ENCODE measurements at places on chromosomes 2 and 18.
A peak's percentile ranks its signal among the peaks of the same experiment; 100 is the strongest.

GRCh38 chr2:128696421-128696820 lies 377.8 kb upstream of the HS6ST1 start:
- DNase-seq, result no peak

GRCh38 chr2:118300832-118301231 lies 212.6 kb downstream of the INSIG2 start:
- DNase-seq, result no peak

DNA sequence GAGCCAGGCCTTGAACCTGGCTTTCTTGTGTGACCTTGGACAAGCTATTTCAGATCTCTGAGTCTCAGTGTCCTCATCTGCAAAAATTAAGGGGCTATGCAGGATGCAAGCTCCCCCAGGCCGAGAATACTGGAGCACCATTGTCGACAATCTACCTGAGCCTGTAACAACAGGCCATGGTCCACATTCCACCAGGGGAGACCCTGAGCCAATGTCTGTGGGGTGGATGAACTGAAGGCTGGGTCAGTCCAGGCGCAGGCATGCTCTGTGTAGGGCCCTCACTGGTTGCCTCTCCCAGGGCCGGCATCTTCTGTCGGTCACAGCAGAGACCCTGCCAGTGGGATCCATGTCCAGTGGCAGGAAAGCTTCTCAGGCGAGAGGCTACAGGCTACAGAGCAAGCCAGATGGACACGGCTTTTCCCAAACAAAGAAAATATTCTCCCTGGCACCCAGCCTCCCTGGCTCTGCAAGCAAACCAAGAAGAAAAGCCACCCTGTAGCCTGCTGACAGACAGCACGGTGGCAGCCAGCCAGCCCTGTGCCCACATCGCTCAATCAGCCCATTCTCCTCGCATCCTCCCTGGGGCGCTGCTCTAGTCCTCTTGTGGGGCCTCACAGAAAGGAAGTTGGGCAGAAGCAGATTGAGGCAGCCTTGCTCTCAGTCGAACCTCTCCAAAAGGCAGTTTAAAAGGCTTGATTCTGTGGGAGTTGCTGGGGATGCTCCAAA lies 48.7 kb upstream of the FZD7 start:
- DNase-seq, result no peak

DNA sequence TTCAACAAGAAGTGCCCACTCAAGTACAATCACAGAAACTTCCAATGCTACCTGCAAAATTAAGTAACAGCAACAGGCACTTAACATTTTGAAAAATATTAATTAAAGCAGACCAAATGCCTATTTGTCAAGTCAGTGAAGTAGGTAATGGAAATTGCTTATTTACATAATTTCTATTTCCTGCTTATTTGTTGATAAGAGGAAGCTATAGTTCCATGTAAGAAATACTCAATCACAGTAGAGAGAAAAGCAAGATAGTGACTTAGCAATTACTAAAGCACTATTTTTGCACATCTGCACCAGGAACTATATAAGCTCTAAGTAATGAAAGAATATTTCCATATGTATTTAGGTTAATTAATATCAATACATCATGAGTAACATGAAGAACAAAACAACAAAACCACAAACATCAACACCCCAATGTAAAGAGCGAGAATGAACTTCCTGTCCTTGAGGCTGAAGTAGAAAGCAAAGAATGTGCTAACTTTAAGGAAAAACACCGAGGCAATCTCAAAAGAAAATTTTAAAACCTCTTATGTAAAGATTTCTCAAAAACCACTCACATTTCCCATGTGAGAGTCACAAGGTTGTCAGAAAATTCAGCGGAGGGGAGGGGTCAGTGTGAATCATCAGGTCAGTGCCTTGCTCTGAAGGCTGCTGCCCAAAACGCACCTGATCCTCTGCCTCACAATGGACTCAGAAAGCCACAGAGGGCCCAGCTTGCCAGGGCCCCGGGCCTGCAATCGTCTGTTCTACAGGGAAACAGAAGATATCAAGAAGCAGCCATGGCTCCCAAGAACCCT lies 12.5 kb downstream of the NPC1 start:
- DNase-seq, result no peak

GRCh38 chr2:19505199-19506136 lies 147.0 kb upstream of the OSR1 start:
- DNase-seq, result no peak

GRCh38 chr2:230879271-230879882 lies 14.6 kb downstream of the ITM2C start:
- DNase-seq, result no peak

- no peak for DNase-seq
Measured at GRCh38 chr2:202079310-202079709, 6.3 kb downstream of the KIAA2012 start.

- DNase-seq, result no peak
Measured at GRCh38 chr2:112541315-112542122, 746 bp upstream of the POLR1B start.

DNA sequence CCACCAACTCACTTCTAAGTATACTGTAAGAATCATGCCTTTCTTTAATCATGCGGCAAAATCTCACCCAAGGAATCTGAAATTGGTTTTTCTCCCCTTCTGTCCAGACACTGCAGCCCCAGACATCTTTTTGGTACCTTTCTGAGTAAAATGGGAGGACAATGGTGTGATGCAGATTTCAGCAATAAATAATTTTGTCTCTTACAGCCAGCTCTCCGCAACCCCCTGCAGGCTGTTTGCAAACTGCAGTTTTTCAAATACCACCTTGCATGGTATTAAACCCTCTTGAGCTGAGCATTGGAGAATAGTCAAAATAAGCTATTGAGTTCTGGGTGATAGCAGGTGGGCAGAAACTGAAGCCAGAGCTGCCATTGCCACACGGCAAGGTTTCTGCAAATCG lies 32.2 kb downstream of the GPR39 start:
- DNase-seq, result no peak

GRCh38 chr2:212154477-212154878 lies 384.1 kb downstream of the ERBB4 start:
- DNase-seq, result no peak

DNA sequence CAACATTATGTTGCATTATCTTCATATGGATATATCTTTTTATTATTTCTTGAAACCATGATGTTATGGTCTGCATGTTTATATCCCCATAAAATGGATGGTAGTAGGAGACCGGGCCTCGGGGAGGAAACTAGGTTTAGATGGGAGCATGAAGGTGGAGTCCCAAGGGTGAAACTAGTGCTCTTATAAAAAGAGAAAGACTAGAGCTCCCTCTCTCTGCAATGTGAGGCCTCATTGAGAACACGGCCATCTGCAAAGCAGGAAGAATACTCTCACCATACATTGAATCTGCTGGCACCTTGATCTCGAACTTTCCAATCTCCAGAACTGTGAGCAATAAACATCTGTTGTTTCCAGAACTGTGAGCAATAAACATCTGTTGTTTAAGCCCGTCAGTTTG lies 64.0 kb downstream of the NXPH2 start:
- no peak for DNase-seq

GRCh38 chr2:233084488-233084887 lies 24.3 kb downstream of the INPP5D start:
- DNase-seq, result no peak

GRCh38 chr2:46067501-46068305 lies 229.5 kb upstream of the EPAS1 start:
- DNase-seq, result no peak

GRCh38 chr2:121400201-121400600 lies 115.2 kb upstream of the TFCP2L1 start:
- DNase-seq, result no peak

DNA sequence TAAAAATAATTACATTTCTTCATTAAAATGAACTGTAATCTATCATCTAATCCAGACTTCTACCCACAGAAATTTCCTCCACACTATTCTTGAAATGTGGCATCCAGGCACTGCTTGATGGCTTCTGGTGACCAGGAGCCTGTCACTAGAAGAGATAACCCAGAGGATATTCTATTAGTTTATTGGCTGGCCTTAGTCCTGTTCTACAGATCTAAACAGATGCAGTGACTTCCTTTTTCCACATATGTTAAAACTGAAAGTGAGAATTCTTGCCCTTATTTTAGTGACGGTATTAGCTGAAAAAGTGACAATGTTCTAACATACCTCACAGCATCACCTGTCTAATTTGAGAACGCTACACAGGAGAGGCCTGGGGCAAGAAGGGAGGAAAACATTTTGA lies 775.4 kb downstream of the TSN start:
- no peak for DNase-seq

- DNase-seq, result no peak
Measured at GRCh38 chr2:240200230-240201051, 60.0 kb upstream of the OTOS start.

GRCh38 chr2:28408764-28409599 lies 16.3 kb downstream of the FOSL2 start:
- DNase-seq, result peak; percentile 35

GRCh38 chr2:96499061-96499960 lies 5.8 kb downstream of the NEURL3 start:
- DNase-seq, result no peak

DNA sequence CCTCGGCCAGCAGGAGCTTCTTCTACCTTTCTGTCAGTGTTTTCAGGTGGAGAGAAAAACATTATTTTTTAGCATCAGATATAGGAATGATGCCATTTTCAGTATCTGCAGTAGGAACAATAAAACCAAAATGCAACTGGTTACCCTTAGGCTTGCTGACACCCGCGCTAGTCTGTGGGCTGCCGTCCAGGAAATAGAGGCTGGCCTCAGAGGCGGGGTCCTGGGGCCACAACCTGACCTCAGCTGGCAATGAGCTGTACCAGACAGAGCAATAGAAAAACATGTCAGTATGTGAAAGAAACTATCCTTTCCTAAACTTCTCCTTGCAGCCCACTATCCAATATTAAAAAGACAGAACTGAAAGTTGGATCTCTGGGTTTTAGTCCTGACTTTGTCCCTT lies 4.6 kb upstream of the ST6GAL2 start:
- no peak for DNase-seq

DNA sequence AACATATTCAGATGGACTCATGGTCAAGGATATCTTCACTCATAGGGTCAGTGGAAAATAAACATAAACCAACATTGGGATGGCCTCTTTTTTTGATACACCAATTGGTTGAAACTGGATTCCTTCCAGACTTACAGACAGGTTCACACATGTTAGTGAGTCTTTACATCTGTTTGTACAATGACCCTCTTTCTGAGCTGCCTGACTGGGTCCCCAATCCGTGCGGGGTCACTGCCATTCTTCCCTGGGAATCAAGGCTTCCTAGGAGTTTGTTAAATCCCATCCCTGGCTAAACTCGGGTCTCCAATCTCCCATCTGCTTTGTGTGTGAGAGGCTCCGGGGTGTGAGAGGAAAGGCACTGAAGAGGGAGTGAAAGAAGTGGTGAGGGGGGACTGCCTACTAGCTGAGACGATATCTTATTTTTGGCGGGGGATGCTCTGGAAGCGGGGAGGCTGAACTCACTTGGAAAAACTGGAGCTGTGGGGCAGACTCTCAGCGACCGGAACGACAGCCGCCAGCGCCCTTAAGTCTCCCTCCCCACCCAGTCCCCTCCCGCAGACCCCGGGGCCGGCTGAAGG lies 487 bp downstream of the STARD6 start:
- no peak for DNase-seq

GRCh38 chr2:810397-810796 lies 133.2 kb upstream of the TMEM18 start:
- DNase-seq, result no peak

- DNase-seq, result no peak
Measured at GRCh38 chr18:23528580-23529472, 25.5 kb downstream of the RMC1 start.

- no peak for DNase-seq
Measured at GRCh38 chr2:145067549-145068030, 547.7 kb upstream of the ZEB2 start.

DNA sequence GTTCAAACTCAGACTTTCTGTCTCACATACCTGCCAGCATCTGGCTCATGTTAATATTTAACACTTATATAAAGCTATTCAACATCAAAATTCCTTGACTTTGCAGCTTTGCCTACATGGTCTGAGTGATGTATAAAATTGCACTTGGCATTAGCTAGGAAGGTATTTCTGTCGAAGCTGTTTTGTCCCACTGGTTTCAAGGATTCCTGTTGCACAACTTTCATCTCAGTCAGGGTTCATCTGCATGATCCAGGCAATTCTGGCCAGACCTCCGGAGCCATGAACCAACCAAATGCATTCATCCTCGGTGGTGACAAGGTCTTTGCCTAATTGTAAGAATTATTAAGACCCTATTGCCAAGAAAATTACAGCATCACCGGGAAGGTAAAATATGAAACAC lies 185.4 kb downstream of the ZEB2 start:
- DNase-seq, result no peak

DNA sequence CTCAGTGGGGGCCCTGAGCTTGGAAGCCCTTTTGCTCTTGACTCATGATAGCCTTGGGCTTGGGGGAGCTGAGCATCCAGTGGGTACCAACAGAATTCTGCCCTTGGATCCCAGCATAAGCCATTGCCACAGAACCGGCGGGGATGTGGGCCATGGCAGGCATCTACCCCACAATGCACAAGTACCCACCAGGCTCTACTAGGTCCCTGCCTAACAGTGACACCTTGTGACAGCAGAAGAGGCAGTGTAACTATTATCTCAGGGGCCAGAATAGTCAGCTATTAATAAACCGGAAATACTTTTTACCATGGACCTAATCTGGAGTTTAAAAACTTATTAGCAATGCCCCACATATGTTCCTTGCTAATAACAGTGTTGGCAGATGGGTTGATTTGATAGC lies 397.2 kb downstream of the TMEM182 start:
- DNase-seq, result no peak

- no peak for DNase-seq
Measured at GRCh38 chr2:202790676-202791075, 80.9 kb downstream of the ICA1L start.

GRCh38 chr2:240903191-240904060 lies 2.7 kb upstream of the CROCC2 start:
- no peak for DNase-seq
